ENCODE measurements at places on chromosomes 12 and 14.

DNA sequence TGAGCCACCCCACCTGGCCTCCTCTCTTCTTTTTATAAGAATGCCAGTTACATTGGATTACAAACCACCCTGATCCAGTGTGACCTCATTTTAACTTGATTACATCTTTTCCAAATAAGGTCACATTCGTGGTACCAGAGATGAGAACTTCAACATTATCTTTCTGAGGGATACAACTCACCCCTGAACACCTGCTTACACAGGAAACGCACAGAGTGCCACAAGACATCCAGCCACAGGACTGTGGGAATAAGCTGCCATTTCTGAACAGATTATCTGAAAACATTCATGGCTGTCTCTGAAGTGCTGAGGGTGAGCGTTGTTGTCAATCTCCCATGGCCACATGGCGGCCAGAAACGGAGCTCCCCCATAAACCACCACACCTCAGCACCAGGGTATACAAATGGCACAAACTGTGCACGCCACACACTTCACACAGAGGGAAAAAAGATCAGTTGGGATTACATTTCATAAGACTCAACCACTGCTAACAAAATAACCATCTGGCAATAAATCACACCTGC, 23.7 kb downstream of the FOXN3 start:
- DNase-seq = no peak

GRCh38 chr12:30108666-30109065, 324.9 kb upstream of the TMTC1 start:
- no peak for DNase-seq

DNA sequence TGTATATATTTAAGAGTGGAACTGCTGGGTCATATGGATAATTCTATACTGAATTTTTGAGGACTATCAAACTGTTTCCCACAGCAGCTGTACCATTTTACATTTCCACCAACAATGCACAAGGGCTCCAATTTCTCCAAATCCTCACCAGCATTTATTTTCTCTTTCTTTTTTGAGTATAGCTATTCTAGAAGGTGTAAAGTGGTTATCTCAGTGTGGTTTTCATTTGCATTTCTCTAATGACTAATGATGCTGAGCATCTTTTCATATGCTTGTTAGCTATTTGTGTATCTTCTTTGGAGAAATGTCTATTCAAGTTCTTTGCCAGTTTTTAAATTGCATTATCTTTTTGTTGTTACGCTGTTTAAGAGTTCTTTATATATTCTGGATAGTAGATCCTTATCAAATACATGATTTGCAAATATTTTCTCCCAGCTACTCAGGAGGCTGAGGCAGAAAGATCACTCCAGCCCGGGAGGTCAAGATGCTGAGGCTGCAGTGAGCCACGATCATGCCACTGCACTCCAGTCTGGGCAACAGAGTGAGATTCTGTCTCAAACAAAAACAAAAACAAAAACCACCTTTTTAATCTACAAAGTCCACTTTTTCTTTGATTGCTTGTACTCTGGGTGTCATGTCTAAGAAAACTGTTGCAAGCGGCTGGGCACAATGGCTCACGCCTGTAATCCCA, 32.8 kb downstream of the GTF2A1 start:
- DNase-seq = no peak

GRCh38 chr14:24665440-24665991, 31.5 kb upstream of the GZMB start:
- DNase-seq = no peak

GRCh38 chr14:61101803-61102548, 120.9 kb downstream of the SLC38A6 start:
- peak; percentile 91 for DNase-seq

DNA sequence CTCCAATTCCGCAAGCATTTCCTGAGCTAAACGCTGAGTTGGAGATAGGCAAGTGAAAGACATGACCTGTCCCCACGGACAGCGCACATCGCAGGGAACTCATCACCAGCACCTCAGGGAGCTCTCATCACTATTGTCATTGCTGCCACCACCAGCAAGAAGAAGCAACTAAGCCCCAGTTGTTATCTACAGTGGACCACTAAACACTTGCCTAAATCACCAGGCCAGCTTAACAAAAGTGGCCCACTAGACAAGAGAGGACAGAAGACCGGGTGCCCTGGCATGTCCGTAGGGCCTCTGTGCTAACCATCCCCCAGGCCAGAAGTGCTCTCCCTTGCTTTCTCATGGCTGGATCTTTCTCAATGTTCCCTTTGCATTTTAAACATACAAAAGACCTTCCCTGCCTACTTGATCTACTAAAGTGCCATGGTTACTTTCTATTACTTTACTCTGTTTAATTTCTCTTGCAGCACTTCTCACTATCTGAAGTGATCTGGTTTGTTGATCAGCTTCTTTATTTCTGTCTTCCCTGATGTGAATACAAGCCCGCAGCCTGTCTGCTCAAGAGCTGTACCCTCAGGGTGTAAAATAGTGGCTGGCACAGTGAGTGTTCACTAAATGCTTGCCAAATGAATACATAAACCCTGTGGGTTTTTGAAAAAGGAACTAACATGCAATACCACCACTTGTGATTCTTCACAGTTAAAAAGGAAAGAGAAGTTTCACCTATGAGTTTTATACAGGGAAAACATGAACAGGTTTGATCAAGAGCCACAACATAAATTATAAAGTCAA, 60.9 kb upstream of the RFLNA start:
- DNase-seq = no peak

DNA sequence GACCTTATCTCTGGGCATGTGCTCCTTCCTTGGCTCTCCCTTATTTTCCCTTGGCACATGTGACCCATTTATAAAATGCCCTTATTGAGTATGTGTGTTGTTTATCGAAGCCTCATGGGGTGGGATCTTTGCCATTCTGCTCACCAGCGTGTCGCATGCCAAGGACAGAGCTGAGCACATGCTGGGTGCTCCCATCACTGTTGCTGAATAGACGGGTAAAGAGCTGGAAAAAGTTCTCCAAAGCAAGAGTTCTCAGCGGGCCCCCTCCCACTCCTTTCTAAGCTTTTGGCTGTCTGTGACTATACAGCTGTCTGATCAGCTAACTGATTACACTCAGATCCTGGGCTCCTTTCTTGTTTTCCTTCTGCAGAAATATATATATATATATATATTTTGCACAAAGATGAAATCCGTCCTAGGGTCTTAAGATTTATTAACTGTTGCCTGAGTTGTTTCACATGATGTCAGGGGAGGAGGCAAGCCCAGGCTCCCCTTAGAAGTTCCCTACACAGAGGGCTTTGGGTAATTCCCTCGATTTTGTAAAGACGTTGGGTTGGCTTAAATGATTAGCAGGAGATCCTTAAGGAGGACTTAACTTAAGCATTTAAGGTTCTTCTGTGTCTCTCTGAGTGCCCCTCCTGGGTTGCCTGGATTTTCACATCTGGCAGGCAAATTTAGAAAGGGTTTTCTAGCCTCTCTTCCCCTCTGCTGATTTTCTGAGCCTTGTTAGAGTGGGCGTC, 71.6 kb downstream of the TMEM132C start:
- DNase-seq = no peak

DNA sequence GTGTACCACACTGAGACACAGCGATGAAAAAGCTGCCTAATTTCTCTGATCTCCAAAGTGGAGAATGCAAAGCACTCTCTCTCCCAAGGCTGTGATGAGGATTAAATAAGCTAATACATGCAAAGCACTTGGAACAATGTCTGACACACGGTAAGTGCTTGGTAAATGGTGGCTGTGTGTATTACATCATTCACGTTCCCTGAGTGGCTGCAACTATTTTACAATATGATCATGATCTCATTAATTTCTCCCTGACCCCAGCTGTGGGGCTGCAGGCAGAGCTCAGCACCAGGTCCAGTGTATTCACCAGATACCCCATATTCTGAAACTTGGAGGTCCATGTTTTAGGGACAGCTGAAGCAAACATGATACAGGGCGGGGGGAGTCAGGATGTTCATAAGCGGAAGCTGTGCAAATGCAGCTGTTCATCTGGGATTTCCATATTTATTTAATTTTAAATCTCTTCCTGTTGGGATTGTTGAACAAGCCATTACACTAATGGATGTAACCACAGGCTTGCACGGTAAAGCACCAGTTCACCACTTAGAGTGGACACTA, 106.4 kb downstream of the CCDC60 start:
- DNase-seq = no peak

GRCh38 chr12:125440399-125440798, 375.2 kb downstream of the AACS start:
- no peak for DNase-seq

- peak; percentile 87 for DNase-seq
These were observed 4.4 kb downstream of the TXNRD1 start for GRCh38 chr12:104219908-104220404.

DNA sequence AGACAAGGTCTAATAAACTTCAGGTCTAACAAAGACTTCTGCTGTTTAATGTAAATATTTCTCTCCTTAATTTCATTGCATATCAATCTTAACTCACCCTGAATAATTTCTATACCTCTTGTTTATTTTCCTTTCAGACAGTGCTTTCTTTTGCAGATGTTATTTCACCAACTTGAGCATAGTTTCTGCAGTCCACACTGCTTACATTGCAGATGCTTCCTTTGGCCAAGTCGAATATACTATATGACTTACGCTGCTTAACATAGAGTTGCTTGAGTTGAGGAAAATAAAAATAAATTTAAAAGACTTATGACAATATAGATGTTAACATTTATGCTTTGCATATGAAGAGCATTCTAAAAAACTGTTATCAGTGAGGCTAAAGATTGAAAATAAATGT, 217.7 kb downstream of the PTPRO start:
- no peak for DNase-seq

DNA sequence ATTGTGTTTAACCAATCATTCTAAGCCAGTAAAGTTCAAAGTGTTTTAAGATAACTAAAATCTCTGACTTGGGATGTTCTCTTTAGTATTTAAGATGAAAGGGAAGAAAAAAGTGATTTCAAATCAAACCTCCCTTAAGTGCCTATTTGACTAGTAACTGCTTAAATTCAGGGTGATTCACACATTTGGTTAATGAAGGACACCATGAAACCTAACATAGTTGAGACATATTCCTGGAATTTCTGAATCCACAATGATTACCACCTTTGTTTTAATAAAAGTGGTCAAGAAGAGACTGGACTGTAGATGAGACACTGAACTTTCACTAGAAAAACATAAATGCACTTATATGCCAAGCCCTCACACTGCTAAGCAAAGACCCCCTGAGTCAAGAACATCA, 138.7 kb downstream of the MED13L start:
- no peak for DNase-seq

DNA sequence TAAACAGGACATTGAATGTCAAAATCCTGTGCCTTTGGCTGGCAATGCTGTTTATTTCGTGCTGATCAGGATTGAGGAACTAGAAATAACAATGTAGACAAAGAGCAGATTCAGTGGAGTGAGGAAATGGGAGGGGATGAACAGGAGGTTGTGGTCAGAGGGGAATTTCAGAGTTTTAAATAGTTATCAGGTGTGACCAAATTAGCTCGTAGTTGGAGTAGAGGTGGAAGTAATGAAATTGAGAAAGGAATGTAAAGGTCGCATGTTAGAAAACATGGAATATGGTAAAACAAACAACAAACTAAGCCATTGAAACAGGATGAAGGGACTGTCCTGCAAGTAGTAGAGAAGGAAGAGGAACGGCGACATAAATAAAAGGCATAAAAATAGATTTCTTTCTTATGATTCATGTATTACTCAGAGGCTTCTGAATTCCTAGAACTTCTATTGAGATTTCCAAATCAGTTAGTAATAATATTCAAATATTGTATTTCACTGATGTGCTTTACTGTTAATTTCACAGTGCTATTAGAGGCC, 9.5 kb upstream of the SAV1 start:
- DNase-seq = no peak

GRCh38 chr14:53532853-53533252, 379.7 kb upstream of the DDHD1 start:
- DNase-seq = no peak

- no peak for DNase-seq
These were observed 1.9 kb downstream of the KLRF2 start for GRCh38 chr12:9883175-9883574.

DNA sequence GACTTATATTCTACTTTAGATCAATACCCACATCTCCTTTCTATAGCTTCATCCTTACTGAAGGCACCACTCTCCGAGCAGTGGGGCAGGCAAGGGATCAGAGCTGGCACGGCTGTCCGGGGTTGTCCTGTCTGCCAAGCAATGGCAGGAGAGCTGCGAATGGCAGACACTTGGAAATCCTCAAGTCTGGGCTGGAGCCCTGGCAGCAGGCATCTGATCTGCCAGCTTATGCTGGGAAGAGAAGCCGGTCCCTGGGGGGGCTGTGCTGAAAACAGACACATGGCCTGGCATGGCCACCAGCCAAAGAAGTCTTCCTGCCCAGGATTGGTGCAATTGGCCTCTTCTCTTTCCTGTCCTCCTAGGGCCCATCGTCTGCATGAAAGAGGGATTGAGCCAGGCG, 280.2 kb upstream of the PWP1 start:
- DNase-seq = no peak

DNA sequence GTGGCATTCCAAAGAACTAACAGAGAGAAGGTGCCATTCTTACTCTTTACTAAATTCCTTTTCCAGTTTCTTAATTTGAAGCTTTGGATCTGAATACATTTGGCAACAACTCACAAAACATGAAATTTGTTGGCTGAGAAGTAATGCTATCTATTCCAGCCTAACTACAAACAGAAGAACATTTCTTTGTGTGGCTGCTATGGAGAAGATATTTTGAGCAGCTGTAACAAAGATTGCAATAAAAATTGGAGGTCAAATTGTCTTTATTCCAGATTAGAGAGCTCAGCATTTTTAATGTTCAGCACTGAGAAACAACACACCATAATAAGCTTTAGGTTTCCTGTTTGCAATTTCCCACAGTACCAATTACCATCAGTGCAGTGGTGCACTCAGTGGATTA, 835.8 kb upstream of the FLRT2 start:
- DNase-seq = peak; percentile 69

DNA sequence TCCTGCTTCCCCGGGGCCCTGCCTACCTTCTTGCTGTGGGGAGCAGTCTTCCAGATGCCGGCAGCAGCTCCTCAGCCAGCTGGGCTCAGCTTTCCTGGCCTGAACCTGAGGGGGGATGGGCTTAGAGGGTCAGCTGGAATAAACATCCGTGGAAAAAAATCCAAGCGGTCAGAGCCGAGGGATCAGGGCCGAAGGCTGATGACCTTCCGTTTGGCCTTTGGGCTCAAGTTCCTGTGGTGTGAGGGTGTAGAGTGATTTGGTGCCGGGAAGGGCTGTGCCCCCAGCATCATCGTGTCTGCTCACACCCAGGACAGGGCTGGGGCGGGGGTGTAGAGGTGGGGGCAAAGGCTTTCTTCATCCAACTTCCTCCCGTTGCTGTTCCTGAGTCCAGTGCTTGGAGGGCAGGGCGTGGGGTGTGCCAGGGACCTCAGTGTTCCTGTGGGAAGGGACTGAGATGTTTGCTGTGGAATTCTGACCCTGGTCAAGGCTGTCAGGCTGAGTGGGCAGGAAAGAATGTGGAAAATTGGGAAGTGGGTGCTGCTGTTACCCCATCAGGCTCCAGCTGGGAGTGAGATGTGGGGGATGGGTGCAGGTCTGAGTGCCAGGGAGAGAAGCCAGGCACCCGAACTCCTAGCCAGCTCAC, 2.6 kb downstream of the SMIM41 start:
- no peak for DNase-seq
